ENCODE measurements at places on chromosomes 2 and 18.

GRCh38 chr2:138713069-138713496 lies 67.1 kb downstream of the NXPH2 start:
- DNase-seq: no peak

DNA sequence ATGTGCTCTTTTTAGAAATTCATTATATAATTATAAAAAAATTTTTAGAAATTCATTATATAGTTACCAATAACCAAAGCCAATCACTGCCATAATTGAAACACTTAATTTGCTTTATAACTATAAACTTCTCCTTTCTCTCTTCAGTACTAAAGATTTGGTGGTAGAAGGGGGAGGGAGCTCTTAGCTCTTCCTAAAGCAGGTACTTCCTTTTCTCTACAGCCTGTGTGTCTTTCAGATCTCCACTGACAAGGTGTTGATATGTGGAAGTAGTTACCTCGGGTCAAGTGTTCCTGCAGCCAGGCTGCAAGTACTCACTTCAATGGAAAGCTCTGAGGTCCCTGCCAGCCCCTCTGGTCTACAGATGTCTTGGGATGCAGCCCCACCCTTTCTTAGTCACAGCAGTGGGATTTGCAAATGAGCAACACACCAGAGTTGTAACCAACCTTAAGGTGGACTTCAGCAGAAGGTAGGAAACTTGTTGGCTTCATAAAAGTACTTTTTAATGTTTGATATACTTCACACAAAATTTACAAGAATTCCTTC lies 690.0 kb downstream of the ARHGAP15 start:
- DNase-seq: no peak

DNA sequence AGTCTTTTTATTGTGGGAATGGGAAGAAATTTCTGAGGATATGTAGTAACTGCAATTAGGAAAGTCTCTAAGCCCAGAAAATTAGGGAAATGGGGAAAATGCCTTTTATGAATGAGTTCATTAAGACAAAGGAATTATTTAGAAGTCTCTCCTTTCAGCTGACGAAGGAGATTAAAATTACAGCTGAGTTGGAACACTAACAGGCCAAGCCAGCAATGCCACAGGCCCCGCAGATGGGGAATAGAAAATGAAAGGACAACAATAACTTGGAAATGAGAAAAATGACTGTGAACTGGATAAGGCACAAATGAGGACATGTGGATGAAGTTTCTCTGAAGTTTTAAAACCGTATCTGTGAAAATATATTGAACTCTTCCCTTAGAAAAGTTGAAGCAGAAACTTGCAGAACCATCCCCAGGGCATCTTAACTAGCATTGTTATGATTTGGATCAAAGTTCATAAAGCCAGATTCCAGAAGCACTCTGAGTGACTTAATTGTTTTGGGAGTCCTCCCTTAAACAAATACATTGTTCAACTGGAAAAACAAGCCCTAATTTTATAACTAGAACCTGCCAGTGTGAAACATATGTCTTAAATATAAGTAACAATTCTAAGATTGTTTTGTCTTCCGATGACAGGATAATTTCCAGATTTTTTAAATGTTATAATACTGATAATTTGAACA lies 51.3 kb downstream of the C2orf76 start:
- no peak for DNase-seq

GRCh38 chr2:119261493-119262225 lies 38.0 kb downstream of the STEAP3 start:
- DNase-seq: peak; percentile 15

DNA sequence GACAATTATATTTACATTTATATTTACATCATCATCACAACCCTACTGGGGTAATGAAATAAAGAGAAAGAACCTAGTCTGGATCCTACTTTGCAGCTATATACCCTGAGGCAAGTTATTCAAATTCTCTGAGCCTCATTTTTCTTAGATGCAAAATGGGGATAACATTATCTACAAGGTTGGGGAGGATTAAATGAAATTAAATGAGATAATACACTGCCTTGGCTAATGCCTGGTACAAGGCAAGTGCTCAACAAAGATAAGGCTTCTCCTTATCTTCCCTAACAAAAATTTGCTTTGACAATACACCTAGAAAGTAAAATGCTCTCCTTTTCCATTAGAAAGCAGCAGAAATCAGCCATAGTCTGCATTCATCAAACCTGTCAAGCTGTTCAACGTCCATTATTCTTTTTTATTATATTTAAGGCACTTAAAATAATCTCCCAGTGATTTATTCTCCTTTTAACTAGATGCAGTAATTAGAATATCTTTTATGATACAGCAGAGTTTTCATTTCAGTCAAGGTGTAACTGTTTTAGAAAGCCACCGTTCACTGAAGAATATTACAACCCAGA lies 44.8 kb downstream of the TCF4 start:
- DNase-seq: no peak

DNA sequence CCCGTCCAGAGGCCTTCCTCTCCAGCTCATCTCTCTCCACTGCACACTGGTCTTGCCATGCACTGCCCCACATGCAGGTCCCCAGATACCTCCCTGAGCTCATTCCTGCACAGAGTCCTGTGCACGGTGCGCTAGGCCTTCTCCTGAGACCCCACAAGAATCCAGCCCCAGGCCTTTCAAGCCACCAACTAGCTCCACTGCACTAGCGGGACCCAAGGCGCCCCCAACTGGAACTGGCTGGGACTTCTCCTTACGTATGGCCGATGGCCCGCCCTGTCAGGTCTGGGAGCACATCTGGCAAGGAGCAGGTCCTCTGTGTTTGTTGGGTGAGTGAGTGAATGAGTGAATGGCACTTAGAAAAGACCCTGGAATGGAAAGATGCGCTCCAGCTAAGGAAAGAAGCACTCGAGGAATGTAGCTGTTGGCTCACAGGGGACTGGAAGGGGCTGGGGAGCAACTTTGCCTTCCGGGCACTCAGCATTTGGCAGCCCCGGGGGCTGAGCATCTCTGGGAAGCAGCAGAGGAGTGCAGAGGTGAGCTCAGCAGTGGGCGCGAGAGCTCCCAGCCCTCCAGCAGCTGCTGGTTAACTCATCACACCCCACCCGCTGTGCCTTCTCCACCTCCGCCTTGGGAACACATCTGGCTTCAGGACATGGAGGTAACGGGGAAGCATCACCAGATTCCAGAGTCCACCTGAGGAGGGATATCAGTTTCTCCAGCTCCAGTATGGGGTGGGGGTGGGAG lies 223.1 kb downstream of the GLI2 start:
- DNase-seq: no peak

DNA sequence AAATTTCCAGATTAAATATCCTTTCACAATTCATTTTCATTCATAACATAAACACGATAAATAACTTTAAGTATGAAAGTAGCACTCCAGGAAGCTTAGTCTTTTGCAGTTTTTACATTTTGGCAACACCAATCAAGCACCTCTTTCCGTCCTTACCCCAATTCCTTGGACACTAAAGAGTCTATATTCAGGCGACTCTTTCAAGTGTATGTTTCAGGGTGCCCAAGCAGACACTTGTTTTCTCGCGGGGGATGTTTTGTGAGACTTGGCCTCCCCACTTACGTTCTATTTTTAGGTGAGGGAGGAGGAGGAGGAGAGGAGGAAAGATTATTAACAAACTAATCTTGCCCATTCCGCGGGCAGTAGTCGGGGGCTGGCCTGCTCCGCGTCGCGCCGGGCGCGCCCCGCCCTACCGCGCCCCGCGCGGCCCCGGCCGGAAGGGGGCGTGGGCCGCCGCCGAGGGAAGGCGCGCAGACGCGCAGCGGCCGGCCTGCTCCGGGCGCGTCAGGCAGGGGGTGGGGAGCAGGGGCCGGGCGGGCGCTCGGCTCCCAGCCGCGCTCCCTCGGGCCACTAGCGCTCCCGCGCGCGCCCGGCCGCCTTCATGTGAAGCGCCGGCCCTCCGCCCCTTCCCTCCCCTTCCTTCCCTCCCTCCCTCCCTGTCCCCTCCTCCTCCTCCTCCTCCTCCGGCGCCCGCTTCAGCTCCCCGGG lies at the start of gene ITPRID2:
Gene ITPRID2 (plus strand): TSS at position 473 of the 708 bp plus-strand sequence. CDS start 337 bp downstream, outside the sequence.
- peak; percentile 84 for DNase-seq

DNA sequence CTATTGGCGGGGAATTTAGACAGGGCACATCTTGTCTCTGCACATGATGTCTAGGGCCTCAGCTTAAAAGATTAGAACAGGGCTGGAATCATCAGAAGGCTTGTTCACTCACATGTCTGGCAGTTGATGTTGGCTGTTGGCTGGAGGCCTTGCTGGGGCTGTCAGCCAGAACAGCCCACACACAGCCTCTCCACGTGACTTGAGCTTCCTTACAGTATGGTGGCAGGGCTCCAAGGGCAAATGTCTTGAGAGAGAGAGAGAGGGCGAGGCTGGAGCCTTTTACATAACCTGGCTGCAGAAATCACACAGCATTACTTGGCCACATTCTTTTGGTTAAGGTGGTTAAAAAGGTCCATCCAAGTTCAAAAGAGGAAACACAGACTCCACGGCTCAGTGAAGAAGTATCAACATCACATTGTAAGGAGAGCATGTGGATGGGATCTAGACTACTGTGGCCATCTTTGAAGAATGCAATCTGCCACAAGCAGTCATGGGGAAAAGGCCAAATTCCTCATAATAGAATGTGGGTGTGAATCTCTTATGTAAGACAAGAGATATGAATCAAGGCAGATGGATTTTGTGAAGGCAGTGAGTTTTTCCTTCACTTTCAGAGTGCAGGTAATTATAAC lies 30.4 kb downstream of the SRSF7 start:
- no peak for DNase-seq

GRCh38 chr2:70511971-70512729 lies 41.5 kb downstream of the TGFA start:
- no peak for DNase-seq

DNA sequence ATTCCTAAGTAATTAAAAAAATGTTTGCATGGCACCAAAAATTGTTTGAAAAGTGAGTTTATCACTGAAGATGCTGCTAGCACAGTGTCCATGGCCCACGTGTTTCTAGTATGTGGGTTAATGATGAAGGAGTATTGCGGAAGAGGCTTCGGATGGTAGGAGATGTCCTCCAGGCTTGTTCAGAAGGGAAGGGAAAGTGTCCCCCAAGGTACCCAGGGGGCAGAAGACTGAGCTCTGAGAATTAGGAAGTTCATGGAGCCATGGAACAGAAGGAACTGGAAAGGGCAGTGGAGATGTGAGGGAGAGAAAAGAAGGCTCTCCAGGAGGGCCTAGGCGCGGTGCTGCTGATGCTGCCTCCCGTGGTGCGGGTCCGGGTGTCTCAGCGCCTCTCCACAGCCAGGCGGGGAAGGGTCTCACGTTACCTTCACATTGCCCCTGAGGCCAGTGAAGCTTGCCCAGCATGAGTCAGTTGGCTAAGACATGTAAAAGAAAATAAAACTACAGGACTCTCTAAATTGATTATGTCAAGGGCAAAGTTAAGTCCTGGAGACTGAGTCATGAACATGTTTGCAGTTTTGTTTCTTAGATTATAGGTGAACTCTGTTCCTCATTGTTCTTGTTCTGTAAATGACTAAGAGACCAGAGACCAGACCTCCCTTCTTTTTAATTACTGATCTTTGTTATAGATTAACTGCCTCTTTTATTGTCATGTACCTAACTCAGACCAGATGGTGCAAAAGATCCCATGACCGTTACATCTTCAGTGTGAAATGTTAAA lies 89.0 kb downstream of the MTCL1 start:
- DNase-seq: no peak

GRCh38 chr2:182897137-182897536 lies 30.7 kb upstream of the FRZB start:
- DNase-seq: no peak

DNA sequence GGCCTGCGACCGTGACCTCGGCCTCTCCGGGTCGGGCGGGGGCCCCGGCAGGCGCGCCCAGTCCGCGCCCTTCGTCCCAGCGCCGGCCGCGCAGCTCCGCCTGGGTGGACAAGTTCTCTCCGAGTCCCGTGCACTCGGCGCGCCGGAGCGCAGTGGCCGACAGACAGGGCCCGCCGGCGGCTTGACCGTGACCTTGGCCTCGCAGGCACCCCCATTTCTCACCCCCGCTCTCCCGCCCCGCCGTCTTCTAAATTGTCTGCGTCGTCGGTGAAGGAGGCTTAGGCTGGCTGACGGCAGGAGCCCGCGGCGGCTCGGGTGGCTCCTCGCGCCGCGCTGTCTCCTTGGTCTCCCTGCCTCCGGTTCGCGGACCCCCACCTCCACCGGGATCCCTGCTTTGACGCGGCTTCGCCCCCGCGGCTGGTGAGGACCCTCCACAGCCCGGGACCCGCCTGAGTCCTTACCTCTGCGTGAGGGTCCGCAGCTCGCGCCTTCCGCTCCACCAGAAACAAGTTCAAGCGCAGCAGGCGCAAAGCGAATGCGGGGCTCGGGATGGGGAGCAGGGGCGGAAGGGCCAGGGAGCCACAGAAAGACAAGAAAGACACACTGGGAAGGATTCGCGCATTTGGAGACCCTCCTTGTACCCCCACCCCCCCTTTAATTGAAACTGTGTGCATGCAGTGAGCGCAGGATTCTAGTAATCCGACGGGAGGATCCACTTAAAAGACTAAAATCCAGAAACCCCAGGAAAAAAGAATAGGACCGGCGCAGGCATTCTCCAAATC lies 4.0 kb downstream of the PTGR3 start:
- no peak for DNase-seq

GRCh38 chr2:144654523-144654922 lies 134.6 kb upstream of the ZEB2 start:
- DNase-seq: no peak

GRCh38 chr2:38690499-38691420 lies 24.8 kb downstream of the GALM start:
- no peak for DNase-seq

DNA sequence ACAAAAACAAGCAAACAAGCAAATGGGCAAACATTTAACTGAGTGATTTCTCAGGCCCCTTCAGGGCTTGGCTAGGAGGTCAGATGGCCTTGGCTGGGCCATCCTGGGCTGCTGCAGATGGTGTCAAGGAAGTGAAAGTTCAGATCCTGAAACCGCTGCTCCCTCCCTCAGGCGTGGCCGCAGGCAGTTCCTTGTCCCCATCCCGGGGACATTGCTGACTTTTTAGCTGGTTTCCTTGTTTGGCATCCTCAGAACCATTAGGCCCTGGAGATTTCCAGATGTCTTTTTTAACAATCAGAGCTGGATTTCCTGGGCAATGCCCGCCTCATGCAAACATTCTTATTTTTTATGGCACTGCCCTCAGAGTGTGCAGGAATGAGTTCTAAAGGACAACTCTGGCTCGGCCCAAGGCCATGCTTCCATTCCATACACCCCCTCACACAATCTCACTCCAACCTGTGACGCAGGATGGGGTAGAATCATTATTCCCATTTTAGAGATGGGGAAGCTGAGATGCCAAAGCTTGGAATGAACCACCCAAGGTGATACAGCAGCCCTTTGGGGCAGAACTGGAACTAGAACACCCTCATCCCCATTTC lies 86.1 kb upstream of the ZCCHC2 start:
- DNase-seq: peak; percentile 24

GRCh38 chr2:102826904-102827303 lies 65.1 kb downstream of the TMEM182 start:
- DNase-seq: no peak

DNA sequence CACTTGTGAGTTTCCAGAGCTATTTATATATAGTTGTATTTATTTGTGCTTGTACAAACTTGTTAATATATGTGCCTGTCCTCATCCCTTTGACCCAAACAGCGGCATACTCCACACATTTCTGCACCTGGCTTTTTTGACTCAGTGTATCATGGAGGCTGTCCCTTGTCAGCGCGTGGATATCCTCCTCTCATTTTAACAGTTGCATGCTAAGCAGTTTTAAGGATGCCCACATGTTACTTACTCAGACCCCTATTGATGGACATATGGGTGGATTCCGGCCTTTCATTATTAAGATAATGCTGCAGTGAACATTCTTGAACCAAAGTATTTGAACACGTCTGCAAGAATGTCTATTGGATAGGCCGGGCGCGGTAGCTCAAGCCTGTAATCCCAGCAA lies 655 bp upstream of the MREG start:
- DNase-seq: no peak

- no peak for DNase-seq
These were observed 1110.6 kb upstream of the ACVR2A start for GRCh38 chr2:146734042-146734820.

GRCh38 chr2:240182001-240182400 lies 41.5 kb upstream of the OTOS start:
- no peak for DNase-seq

Data from activated CD8-positive, alpha-beta memory T cell treated with anti-CD3 and anti-CD28 coated beads for 24 hours (primary cell).